ENCODE measurements at places on chromosomes 2 and 18.
A peak's percentile ranks its signal among the peaks of the same experiment; 100 is the strongest.

- DNase-seq = no peak
These were observed 86.0 kb downstream of the ICOS start for GRCh38 chr2:204022550-204022949.

- no peak for DNase-seq
These were observed 121.4 kb upstream of the HS6ST1 start for GRCh38 chr2:128439791-128440665.

DNA sequence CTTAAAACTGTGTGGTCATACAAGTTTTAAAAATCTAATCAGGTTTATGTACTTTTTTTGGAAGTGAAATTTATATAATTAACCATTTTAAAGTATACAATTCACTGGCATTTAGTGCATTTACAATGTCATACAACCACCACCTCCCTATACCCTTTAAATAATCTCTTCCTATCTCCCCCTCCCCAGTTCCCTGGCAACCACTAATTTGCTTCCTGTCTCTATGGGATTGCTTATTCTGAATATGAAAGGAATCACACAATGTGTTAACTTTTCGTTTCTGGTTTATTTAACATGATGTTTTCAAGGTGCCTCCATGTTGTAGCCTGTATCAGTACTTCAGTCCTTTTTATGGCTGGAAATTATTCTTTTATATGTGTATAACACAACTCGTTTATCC lies 19.4 kb downstream of the CHMP3 start:
- no peak for DNase-seq

DNA sequence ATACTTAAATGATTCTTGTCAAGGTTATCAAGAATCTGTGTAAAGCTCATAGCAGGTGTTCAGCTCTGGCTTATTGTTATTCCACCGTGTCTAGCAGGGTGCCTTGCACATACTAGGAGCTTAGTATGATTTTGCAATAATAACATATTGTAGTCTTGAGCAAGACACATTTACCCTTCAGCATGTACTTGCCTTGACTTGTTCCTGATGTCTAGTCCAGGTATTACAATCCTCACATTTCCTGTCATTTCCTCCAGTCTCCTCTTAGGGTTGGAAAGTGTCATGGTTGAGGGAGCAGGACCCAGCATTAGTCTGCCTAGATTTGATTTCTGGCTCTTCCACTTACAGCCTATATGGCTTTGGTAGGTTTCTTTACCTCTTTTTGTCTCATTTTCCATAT lies 246.1 kb downstream of the RAD51AP2 start:
- DNase-seq = no peak

- no peak for DNase-seq
These were observed 51.1 kb downstream of the MTHFD2 start for GRCh38 chr2:74249406-74250122.

DNA sequence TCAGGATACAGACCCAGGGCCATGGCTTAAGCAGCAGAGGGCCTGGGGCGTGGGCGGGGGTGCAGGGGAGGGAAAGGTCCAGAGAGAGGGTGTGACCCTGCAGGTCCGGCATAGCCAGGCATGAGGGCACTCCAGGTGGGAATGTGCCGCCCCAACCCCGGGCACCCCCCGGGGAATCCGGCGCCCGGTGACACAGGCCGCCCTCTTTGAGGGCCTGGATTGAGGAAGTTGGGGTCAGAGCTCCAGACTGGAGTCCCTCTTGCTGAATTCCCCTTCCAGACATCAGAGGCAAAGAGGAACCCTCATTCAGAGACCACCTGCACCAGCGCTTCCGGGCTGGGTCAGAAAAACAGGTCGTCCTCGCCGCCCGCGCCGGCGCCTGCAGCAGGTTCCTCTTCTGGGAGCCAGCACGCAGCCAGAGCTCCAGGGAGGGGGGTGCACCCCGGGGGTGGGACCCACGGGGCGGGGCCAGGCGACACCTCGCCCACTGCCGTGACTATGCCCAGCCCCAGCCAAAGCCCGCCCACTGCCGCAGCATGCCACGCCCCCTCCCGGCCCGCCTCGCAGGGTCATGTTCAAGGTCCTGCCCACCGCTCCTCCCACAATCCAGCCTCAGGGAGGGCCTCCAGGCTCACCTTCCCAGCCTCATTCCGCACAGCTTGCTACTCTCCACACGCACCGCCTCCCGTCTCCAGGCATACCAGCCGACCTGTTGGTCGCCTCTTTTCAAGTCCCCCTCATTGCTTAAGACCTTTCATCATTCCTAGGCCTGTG lies 98.3 kb upstream of the ID2 start:
- peak; percentile 88 for DNase-seq

- no peak for DNase-seq
These were observed 40.5 kb downstream of the GNAL start for GRCh38 chr18:11729556-11729955.

GRCh38 chr2:100437751-100438150 lies 20.3 kb upstream of the CHST10 start:
- DNase-seq = no peak

DNA sequence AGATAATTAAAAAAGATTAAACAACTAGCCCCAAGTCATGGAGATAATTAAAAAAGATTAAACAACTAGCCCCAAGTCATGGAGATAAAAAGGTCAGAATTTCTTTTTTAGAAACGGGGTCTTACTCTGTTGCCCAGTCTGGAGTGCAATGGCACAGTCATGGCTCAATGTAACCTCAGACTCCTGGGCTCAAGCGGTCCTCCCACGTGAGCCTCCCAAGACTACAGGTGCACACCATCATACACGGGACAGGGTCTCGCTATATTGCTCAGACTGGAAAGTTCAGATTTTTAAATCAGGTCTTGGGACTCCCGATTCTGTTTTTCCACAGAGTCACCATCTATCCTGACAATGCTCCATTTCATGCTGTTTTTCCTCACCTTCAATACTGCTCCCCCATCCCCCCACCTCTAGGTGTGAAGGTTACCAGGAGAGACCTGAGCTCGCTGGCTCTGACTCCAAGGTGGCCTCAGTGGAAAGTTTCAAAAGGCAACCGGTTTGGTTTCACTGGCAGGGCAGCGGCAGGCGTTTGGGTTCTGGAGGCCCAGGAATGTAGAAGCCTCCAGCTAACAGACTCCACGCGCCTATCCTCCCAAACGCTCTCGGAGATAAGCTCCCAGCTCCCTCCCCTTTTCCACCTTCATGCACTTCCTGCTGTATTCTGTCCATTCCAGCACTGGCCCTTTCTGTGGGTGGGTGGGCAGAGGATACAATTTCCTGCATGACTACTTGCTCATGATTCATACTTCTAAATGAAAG lies 2.9 kb upstream of the SEMA4C start:
- DNase-seq = no peak

Measured in activated CD8-positive, alpha-beta T cell treated with anti-CD3 and anti-CD28 coated beads, Interleukin-2, amount 10 ng/mL, durations not matched to agents 7 days and 5 days (primary cell).